Cortex of kidney (tissue), 1 donor: ENCODE measurements at places on chromosomes 6 and 20.

DNA sequence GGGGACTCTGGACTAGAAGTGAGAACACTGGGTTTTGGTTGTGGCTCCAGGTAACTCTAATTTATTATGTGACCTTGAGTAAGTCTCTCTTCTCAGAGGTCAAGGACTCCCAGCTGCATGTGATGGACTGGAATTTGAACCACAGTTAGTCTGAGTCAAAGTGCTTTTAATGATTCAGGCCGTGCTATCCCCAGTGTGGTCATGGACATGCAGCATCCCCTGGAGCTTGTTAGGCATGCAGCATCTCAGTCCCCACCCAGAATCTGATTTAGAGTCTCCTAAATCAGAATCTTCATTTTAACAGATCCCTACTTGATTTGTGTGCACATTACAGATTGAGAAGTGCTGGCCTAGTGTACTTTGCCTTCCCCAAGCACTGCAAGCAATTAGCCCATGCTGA, 74.2 kb downstream of the TOX2 start:
- no peak for DNase-seq

GRCh38 chr6:137767911-137768690, 99.0 kb upstream of the TNFAIP3 start:
- DNase-seq: no peak

DNA sequence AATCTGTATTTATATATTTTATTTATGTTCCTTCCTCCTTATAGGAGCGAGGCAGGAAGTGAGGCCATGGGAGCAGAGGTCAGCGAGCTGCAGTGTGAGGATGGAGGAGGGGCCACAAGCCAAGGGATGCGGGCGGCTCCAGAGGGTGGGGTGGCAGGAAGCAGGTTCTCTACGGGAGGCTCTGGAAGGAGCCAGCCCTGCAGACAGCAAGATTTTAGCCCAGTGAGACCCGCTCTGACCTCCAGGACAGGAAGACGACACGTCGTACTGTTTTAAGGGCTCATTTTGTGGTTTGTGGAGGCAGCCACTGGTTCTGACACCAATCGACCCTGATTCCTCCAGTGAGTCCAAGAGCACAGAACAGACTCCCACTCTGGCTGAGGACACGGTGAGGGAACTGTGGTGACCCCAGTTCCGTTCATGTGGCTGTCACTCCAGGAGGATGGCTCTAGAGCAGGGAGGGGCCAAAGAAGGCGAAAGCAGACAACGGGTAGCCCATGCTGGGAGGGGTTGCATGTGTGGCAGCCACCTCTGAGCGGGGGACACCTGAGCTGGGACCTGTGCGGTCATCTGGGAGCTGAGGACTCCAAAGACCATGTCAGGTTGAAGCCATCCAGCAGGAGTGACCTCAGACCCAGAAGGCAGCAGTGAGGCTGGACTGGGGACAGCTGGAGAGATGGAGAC, 100.1 kb upstream of the BHLHE23 start:
- DNase-seq: no peak

- DNase-seq: no peak
Measured at GRCh38 chr6:144122861-144123260, 27.5 kb upstream of the STX11 start.

GRCh38 chr6:45275358-45275757, 52.8 kb upstream of the RUNX2 start:
- DNase-seq: no peak

GRCh38 chr6:47700053-47700452, 1.7 kb downstream of the ADGRF4 start:
- DNase-seq: no peak

- DNase-seq: no peak
Measured at GRCh38 chr6:51951924-51952323, 135.5 kb downstream of the PKHD1 start.

- no peak for DNase-seq
Measured at GRCh38 chr20:50403565-50404418, 106.4 kb upstream of the PTPN1 start.

- no peak for DNase-seq
Measured at GRCh38 chr20:9495701-9496100, 18.7 kb upstream of the LAMP5 start.

GRCh38 chr20:59993736-59994430, 35.7 kb downstream of the CDH26 start:
- no peak for DNase-seq

DNA sequence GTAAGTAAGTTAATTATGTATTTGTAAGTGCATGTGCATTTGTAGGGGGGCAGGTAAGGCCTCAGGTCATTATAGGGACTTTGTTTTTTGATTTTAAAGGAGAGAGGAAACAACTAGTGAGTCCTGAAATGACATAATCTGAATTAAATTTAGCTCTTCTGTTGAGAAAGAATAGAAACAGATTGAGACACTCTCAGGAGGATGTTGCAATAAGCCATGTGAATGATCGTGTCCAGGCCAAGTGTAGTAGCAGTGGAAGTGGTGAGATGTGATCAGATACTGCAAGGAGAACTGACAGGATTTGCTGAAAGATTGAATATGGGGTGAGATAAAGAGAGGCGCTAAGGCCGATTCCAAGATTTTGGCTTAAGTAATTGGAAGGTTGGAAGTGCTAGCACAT, 2.6 kb upstream of the CENPW start:
- DNase-seq: no peak

- DNase-seq: no peak
Measured at GRCh38 chr6:118755941-118756646, 104.7 kb upstream of the CEP85L start.

DNA sequence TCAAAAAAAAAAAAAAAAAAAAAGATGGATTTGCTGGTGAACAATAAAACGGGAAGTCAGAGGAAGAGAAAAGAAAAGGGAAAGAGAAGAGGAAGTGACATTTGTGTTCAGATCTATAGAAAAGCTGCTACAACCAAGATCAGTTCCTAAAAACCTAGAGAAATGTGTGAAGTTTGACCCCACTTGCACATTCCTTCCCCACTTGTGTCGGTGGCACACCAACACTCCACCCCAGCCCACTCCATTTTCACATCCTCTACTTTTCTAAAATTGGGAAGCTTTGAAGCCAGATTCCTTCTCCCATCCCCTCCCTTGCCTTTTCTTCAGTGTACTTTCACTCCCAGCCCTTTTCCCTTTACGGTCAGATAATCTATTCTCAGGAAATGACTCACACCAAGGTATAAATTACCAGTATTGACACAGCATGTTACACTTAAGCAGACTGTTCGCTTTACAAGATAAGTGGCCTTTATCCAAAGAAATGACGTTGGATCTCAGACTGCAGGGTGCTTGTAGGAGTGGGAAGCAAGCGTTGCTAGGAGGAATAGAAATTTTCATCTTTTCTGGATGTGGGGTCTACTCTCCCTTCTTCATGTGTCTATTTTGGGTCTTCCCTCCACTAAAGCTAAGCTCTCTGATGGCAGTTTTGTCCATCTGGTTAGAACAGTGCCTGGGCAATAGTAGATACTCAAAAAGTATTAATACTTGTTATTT, 92.5 kb upstream of the ADGRF1 start:
- no peak for DNase-seq

- DNase-seq: no peak
Measured at GRCh38 chr6:150713487-150713886, 113.8 kb downstream of the PLEKHG1 start.

- DNase-seq: no peak
Measured at GRCh38 chr20:34647737-34648136, 29.2 kb downstream of the PIGU start.

DNA sequence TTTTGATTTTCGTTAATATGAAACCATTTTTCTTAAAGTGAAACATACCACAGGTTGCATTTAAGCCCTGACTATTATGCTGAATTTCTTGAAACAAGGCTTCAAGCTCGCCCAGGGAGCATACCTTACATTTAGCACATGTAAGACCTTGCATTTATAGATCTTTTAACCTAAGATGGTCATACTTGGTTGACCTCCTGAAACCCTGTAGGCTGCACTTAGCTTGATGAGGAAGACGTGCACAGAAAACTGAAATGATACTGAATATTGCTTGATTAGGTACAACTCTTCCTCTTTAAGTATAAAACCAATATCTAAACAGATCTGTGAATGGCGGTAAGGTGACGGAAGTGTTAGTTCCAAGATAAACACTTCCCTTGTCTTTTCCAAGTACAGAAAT, 82.2 kb downstream of the CTNNBL1 start:
- no peak for DNase-seq

DNA sequence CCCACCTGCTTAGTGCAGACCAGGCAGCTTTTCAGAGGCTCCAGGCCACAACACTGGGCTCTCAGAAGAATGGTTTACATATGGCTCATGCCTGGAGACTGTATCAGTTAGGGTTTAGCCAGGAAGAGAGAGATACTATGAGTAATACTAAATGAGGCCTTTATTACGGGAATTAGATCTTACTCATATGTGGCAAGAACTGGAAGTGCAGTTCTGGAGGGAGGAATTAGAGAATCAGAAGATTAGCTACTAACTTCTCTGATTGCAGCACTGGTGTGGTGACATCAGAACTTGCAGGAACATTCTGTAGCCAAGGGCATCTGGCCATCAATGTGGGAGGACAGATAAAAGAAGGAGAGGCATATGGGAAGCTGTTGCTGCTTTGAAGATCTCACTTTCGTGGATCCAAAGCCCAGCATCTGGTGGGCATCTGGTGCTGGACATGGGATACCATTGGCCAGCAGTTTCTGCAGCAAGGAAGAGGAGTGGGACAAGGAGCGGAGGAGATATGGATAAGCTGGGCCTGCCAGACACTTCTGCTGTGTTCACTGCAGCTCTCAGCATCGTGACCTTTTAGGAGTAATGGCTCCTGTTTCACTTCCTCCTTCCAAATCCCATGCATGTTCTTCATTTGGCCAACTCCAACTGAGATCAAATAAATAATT, 248.5 kb downstream of the BTBD3 start:
- DNase-seq: no peak

DNA sequence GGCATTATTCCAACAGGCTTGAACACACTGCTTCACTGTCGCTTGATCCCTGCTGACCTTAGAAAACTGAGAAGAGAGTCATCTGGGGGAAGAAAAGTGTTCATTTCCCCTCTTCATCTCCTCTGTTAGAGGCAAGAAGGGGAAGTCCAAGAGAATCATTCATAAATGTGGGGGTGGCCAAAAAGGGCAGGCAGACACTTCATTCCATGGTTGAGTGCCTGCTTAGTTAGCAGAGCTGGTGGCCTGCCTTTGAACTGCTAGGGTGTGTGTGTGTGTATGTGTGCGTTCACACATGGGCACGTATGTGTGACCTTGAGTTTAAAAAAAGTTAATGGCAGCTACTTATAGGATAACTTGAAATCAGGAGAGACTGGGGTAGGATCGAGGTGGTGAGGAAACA, 39.4 kb upstream of the RFPL4B start:
- no peak for DNase-seq

GRCh38 chr20:2313316-2313715, 17.5 kb downstream of the TGM3 start:
- no peak for DNase-seq

DNA sequence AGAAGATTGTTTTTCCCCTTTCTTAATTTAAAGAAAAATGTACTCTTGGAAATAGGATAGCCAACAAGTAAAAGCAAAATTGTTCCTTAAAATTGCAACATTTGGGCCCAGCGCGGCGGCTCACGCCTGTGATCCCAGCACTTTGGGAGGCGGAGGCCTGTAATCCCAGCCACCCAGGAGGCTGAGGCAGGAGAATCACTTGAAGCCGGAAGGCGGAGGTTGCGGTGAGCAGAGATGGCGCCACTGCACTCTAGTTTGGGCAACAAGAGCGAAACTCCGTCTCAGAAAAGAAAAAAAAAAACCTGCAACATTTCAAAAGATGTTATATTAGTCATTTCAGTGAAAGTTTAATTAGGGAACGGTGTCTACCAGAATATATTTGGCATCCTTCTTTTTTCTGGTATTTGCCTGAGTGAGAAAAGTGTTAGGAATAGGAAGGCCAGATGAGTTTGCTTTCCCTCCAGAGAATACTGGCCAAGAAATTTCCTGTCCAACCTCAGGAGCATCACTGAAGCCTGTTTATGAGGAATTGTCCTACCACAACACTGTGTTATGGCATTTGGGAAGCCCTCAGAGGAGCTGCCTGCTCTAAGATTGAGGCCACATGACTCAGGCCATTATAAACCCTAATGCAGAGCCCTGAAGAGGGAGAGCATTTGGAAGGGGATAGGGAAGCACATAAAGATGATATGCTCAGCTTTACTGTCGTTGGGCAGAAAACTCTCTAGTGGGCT, 1.2 kb upstream of the GJA1 start:
- no peak for DNase-seq

DNA sequence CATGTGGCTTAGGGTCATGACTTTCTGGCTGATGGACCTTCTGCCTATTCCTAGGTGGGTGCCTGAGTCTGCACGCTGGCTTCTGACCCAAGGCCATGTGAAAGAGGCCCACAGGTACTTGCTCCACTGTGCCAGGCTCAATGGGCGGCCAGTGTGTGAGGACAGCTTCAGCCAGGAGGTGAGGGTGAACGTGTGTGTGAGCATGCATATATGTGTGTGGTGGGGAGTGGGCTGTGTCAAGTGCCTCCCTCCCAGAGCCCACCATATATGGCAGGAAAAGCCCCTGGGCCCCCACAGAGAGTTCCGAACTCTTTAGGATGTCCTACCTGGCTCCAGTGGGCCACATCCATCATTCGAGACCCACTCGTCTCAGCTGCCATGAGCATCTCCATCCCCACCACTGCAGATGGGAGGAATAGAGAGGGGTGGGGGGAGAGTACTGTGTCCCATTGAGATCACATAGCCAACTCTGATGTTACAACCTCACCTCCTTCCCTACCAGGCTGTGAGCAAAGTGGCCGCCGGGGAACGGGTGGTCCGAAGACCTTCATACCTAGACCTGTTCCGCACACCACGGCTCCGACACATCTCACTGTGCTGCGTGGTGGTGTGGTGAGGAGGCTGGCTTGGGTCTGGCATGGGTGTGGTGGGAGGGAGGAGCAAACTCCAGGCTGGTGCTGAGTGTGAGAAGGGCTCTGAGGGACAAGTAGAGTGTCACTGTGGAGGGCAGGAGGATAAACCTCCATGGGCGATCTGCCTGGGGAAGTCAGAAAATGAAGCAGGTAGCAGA, 3.2 kb downstream of the SLC22A7 start:
- DNase-seq: no peak

DNA sequence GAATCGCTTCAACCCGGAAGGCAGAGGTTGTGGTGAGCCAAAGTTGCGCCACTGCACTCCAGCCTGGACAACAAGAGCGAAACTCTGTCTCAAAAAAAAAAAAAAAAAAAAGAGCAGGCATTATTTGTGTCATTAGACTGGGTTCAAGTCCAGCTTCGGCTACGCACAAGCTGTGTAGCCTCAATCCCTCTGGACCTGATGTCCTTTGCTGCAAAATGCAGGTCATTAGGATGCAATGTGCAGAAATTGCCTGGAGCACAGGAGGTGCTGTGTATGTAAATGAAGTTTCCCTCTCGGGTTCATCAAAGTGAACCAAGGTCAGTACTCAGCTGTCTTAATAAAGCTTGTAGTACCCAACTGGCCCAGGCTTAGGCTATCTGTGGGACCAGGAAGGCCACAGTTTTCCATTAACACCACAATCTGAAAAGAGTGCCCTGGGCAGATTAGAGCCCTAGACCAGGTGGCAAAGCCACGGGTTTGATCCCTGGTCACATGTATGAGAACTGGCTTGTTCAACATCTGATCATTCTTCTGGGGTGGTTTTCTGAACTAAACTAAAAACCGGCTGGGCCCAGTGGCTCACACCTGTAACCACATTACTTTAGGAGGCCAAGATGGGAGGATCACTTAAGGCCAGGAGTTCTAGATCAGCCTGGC, 155.3 kb downstream of the ZMYND8 start:
- DNase-seq: no peak
